GM12892 (cell line): ENCODE measurements at places on chromosomes 16 and 17.

DNA sequence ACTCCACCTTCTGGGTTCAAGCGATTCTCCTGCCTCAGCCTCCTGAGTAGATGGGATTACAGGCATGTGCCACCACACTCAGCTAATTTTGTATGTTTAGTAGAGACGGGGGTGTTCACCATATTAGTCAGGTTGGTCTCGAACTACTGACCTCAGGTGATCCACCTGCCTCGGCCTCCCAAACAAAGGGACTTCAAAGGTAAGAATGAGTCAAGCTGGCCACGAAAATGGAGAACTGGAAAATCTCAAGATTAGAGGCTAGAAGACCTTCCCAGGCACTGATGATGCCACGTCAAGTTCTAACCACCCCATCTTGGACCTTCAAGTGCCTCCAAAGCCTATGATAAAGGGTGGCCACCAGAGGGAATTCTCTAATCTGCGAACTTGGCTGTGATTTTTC is 1.3 kb upstream of the CCL15 start:
- no peak for DNase-seq

DNA sequence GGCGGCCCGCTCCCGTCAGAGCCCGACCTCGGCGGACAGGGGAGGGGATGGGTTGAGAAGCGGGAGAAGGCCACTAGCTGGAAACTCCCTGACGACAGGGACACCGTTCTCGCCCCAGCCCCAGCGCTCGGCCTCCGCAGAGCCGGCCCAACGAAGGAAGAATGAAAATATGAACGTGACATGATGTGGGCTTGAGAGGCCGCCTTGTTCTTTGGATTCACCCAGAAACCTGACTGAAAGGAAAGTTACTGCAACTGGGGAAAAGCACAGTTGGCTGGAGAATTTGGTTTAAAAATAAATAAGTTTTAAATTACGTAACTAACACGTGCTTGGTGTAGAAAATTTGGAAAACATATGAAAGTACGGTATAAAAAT is 21.1 kb downstream of the NPTX1 start:
- DNase-seq: peak; percentile 77

- DNase-seq: no peak
Observed at GRCh38 chr16:89040391-89040790, 53.3 kb upstream of the ACSF3 start.

GRCh38 chr17:3730881-3731429 is 7.3 kb downstream of the HASPIN start:
- DNase-seq: no peak

DNA sequence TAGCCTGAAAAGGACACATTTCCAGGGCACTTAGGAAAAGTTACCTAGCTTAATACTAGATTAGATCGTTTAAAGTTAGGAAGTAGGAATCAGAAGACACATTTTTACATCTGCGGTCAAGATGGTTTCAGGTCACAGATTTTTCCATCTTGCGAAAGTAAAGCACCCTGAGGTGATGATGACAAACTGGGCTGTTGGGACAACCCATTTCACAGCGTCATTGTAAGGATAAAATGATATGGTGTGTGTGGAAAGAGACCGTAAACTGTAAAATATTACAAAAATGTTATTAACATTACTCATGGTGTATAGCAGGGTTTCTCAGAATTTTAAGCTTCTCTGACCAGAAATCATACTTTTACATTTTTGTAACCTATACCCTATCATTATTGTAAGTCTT is 10.1 kb upstream of the MAP2K6 start:
- DNase-seq: no peak

DNA sequence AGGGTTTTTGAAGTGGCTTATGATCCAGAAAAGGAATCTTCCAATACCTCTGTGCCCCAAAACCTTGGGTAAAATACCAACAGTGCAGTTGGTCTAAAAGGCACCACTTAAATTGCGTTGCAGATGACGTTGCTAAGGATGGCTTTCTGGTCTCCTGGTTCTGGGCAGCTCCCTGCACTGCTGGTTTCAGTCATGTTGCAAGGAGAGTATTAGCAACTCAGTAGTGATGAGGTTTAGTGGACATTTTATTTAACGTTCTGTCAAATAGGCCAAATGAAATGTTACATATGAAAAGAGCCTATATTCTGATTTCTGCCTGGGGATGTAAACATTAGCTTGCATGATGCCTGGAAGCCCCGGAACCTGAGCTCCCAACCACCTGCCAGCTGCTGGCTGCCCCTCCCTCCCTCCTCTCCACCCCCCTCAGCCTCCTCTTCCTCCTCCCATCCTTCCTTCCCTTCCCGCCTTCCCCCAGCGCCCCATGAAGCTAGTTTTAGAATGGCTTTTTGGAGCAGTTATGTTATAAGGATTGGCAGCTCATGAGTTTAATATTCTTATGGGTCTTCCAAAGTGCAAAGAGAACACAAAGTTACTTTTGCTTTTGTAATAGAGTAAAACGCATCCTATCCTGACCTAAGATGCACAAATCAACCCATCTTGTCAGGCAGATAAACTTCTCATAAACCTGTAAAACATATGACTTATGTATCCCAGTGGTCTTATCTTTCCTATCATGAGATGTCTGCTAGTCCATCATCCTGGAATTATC is 20.7 kb downstream of the CD7 start:
- DNase-seq: no peak

DNA sequence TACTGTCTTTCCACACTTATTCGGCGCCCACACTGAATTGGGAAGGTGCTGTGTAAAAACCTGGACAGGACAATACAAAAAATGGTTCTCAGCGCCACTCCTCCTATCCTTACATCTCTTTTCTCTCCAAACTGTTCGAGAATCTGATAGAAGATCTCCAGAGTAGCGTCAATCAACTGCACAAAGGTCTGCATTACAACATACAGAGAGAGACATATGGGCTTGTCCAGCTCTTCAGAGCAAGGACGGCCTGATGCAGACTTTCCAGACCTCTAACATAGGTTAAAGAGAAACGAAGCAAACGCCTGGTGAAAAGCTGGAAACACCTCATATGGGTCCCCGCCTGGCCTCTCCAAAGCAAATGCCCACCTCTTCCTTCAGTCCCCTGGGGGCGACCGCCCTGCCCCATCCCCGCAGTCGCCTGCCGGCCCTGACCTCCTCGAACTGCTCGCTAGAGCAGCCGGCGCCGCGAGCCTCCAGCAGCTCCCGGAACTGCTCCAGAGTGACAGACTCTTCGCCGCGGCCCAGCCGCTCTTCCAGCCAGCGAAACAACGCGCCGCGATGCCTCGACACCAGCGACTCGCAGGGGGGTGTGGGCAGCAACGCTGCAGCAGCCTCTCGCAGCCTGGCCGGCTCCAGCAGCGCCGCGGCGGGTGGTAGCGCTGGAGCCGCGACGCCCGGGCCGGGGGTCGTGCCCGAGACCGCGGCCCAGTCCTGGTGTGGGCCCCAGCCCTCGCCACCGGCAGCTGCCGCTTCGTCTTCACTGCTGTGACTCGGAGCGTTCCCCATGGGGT is 526 bp downstream of the ZZEF1 start:
- DNase-seq: no peak

DNA sequence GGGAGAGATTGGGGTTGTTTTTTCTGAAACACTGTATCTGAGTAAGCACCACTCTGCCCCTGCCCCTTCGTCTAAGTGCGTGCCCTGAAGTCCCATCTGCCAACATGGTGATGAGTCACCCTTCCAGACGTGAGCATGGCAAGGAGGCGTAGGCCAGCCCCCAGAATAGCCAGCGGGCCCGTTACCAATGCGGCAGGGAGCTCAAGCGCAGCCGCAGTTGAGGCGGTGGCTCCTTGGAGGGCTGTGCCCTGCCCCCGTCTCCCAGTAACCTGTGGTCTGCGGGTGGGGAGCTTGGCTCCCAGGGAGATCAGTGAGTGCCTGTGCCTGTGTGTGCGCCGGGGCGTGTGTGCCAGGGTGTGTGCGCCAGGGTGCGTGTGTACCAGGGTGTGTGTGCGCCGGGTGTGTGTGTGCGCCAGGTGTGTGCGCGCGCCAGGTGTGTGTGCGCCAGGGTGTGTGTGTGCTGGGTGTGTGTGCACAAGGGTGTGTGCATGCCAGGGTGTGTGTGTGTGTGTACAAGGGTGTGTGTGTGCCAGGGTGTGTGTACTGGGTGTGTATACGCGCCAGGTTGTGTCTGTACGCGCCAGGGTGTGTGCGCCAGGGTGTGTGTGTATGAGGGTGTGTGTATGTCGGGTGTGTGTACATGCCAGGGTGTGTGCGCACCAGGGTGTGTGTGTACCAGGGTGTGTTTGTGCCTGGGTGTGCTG is 98.6 kb upstream of the CHMP6 start:
- DNase-seq: no peak
